Stimulated activated CD8-positive, alpha-beta memory T cell treated with anti-CD3 and anti-CD28 coated beads, Interleukin-2, amount 100 ng/mL, for 1 hour (primary cell): ENCODE measurements at places on chromosomes 7 and 10.

DNA sequence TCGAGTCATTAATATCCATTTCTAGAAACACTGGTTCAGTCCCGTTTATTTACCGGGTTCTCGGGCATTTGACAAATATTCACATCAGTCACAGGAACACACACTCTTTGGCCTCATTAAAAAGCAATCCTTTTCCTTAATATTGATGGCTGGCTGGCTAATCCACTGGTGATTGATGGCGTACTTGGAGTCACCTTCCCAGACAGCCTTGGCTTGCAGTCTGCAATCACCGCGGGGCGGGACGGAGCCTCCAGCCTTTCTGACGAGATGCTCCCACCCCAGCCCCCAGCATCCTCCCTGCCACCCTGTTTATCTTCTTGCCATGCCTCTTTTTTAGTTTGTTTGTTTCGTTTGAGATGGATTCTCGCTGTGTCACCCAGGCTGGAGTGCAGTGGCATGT lies 36.6 kb downstream of the SRRM3 start:
- no peak for DNase-seq

DNA sequence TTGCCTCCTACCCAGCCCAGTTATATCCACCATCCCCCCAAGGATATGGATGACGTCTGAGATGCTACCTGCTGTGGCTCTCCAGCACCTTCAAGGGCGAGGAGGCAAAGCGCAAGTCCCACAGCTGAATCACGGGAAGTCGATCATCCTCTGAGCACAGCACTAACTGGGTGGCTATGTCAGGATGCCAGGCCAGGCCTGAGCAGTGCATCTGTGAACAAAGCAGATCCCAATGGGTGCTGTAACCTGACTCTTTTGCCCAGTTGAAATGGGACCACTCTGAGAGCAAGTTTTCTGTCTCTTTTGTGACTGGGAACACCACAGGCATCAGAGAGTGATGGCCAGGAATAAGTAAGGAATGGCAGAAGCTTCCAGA lies 12.3 kb downstream of the SEC31B start:
- no peak for DNase-seq

DNA sequence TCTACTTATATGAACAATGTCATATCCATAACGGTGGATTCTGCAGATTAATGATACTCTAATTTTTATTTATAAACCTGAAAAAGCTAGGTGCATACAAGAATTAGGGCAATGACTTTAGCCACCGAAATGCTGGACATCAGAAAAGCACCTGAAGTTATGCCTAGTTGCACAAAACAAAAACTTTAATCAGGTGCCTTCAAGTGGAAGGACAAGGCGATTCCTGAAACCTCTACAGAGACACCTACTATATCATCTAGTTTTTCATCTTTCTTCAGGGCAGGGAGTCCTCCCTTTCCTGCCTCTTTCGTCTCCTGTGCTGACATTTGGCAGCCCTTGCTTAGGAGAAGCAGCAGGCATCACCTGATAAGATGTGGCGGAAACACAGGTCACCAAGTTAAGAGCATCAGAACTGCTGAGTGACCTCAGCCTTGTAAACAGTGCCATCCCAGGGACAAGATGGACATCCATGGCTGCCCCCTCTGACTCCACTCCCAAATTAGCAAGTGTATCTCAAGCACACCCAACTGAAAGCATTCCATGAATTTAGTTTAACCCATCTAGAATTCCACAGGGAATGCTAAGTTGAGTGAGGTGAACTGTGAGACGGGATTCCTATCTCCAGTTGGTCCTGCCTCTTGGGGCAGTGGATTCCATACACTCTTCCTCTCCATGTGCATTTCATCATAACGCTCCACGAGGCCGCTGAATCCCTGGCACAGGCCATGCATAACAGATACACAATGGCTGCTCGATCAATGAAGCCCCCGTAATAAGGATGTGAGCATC lies 5.8 kb downstream of the ITPRIP start:
- DNase-seq: no peak

GRCh38 chr7:3722396-3722922 lies 421.4 kb downstream of the SDK1 start:
- DNase-seq: no peak

- no peak for DNase-seq
Measured at GRCh38 chr10:132213917-132214316, 27.2 kb downstream of the DPYSL4 start.

- DNase-seq: no peak
Measured at GRCh38 chr7:134552105-134552504, 3.2 kb downstream of the AKR1B15 start.
